ENCODE measurements at places on chromosomes 12 and 14.

GRCh38 chr12:103561174-103561573 is 25.9 kb upstream of the STAB2 start:
- DNase-seq, result no peak

DNA sequence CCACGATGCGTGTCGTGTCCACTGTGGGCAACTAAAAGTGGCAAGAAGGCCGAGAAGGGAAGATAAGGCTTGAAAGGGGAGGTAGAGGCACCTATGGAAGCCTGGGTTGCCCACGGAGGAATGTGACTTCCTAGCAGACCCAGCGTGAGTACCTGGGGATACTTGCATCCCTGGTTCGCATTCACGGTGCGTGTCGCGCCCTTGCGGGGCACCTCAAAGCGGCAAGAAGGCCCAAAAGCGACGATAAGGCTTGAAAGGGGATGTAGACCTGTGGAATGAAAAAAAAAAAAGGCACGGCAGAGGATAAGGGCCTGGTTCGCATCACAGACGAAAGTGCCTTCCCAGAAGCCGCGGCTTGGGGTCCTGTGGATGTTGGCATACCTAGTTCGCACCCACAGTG is 282.9 kb downstream of the ALG10 start:
- DNase-seq, result no peak

GRCh38 chr14:61641914-61642613 is 53.2 kb upstream of the HIF1A start:
- DNase-seq, result no peak

DNA sequence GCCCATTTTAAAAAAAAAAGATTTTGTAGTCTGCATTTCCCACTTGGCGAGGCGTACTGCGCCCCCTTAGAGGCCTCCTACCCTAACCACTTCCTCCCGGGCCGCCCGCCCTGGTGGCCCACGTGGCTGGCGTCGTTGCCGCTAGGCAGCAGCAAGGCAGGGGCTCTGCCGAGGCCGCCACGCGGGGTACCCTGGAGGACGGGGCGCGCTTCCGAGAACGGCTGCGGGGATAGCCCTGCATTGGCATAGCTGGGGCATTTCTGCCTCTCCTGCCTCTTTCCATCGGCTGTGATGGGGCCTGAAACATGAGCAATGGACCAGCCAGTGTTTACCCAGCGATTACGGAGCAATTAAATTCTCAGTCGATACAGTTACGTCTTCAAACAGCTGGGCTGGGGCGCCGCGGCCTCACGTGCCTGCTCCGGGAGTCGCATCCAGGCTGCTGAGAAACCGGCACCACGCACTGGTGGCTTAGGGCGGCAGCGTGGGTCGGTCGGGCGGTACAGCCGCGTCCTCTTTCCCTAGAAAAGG is 38.0 kb downstream of the IQSEC3 start:
- peak; percentile 6 for DNase-seq

GRCh38 chr12:52005903-52006703 is 643 bp upstream of the TAMALIN start:
- DNase-seq, result no peak

DNA sequence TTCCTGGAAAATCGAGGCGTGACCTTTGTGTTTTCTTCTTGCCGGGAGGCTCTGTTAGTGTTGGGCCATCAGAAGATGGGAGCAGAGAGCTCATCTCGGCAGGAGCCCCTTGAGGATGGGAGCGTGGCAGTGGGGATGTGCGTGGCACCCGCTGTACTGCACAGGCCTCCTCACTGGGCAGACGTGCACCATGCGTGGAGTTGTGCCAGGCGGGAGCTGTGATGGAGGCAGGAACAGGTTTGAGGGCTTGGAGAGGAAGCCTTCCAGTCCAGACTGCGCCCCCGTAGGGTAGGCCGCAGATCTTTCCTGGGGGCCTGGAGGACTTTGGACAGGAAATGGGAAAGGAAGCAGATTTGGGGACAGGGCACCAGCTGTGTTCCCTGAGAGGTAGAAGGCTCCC is 197.5 kb downstream of the TSPAN9 start:
- DNase-seq, result no peak

DNA sequence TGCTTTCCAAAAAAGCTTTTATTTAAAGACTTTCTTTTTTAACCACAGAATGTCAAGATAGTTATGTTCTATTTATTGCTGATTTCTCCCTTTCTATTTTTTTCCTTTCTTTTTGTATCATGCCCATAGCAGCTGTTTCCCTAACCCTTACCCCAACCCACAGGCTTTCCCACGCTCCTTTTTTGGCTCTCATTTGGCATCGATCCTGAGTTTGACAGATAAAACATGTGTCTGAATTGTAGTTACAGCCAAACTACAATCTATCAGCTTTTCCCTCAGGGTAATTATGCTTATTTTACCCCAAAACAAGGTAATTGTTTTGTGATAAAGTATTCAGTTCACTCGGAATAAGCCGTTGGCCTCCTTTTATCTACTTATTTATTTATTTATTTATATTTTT is 46.7 kb downstream of the PDE3A start:
- DNase-seq, result no peak

DNA sequence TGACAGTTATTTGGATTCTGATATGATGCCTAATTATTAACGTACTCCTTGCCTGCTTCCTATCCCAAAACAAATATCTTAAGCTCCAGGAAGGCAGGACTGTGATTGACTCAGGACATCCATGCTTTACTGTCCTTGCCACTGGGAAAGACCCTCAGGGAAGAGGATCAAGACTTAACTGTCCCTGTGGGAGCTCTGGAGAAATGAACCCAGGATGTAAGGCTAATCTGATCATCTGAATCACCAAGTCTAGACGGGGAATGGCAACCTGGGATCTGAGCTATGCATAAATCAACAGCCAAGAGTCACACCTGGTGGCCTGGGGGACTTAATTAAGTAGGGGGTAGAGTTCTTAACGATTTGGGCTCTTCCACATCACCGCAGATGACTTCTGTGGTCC is 153.2 kb upstream of the BCL2L14 start:
- no peak for DNase-seq

- no peak for DNase-seq
Observed at GRCh38 chr14:103500148-103500990, 22.3 kb downstream of the CKB start.

All from stimulated activated CD8-positive, alpha-beta memory T cell treated with anti-CD3 and anti-CD28 coated beads, Interleukin-12 subunit alpha, Interleukin-12 subunit beta, amount 100 ng/mL, for 4 hours (primary cell).